LNCaP clone FGC (cell line): ENCODE measurements at places on chromosomes 4 and X.

DNA sequence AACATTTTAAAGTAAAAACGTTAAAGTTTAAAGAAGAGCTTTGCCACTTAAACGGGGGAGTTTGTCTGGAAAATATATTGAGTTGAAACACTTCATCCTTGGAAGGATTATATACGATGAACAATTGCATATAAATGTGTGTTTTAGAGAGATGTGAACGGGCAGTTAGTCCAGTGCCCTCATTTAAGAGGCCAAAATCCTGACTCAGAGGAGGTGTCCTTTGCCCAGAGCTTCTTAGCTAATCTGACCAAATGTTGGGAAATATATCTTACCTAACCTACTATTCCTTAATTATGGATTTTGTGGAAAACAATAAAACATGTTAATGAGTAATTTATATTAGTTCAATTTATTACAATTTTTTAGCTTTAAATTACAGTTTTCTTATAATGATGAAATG, 327.2 kb upstream of the DIPK2B start:
- no peak for DNase-seq

DNA sequence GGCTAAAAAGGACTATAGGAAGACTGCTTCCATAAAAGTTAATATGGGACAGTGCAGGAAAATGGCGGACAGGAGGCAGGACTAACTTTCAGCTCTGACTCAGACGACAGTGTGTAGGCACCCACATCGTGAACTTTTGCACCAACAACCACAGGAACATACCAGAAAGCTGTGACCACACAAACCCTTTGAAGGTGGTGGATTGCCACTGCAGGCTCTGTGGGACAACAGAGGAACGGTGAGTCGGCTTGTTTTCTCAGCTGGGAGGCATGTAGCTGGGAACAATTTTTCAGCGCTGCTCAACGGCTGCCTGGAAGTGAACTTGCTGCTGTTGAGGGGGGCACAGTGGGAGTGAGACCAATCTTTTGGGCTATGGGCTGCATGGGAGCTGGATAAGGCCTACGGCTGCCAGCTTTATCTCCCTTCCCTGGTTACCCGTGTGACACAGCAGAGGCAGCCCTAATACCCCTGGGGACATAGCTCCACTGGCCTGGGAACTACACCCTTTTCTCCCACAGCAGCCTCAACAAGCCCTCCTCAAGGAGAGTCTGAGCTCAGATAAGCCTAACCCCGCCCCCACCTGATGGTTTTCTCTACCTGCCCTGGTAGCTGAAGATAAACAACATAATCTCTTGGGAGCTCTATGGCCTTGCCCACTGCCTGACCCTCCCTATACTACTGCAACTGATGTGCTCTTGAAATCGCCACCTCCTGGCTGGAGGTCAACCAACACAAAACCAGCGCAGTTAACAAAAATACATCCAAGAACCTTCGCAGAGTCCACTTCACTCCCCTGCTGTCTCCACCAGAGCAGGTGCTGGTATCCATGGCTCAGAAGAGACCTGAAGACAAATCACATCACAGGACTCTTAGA, 1537.0 kb downstream of the C4orf33 start:
- no peak for DNase-seq

DNA sequence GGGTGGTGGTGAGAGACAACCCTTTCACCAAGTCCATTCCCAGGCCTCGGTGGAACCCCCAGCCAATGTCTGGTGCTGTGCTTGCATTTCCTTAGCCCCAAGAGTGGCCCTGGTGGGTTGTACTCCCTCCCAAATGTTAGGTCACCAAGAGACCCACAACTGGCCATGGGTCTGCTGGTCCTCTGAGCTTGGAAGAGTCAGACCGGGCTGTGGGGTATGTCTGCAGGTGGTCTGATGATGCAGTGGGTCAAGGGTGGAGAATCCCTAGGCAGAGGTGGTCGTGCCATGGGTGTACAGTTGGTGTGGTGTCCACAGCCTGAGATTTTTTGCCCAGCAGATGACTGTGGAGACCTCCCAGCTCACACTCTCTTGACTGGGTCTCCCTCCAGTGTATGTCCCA, 535.7 kb upstream of the CNKSR2 start:
- DNase-seq: no peak

- no peak for DNase-seq
Measured at GRCh38 chr4:24507439-24507838, 76.9 kb downstream of the DHX15 start.

DNA sequence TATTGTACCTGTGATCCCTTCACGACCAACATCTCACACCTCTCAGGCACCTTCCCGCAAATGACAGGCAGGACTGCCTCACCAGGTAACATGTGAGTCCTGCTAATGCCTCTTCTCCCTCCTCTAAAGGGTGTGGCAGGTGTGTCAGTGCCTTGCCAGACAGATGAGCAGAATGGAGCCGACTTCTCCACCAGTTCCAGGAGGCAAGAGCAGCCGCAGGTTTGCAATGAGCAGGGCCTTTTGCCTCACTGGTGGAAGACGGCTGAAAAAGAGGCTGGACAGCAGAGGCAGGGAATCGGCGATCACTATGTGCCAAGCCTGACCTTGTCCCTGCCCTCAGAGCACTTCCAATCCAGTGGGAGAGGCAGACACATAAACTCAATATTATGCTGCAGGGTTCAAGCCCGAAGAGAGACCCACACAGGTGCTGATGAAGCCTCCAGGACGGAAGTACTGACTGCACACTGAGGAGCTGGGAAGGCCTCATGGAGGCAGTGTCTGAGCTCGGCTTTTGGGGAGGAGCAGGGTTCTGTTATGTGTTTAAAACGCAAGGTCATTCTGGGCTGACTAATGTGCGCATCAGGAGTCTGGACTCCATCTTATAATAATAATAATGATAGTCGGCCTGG, 57.9 kb downstream of the C4orf50 start:
- DNase-seq: no peak

DNA sequence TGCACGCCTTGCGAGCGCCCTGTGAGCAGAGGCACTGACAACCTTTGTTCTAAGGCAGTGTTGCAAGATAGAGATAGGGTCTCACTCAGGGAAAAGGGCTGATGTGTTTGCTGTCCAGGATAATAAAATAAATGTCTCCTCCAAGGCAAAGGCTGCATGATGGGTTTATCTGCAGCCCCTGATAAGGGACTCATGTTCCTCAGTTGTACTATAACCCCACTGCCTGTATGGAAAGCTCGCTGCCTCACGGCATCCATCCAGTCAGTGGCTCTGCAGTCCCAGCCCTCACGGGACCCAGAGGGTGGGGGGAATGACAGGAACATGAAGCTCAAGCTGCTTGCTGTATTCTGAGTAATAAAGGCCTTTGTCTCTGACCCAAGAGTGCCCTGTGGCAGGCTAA, 22.6 kb downstream of the BCLAF3 start:
- DNase-seq: no peak

DNA sequence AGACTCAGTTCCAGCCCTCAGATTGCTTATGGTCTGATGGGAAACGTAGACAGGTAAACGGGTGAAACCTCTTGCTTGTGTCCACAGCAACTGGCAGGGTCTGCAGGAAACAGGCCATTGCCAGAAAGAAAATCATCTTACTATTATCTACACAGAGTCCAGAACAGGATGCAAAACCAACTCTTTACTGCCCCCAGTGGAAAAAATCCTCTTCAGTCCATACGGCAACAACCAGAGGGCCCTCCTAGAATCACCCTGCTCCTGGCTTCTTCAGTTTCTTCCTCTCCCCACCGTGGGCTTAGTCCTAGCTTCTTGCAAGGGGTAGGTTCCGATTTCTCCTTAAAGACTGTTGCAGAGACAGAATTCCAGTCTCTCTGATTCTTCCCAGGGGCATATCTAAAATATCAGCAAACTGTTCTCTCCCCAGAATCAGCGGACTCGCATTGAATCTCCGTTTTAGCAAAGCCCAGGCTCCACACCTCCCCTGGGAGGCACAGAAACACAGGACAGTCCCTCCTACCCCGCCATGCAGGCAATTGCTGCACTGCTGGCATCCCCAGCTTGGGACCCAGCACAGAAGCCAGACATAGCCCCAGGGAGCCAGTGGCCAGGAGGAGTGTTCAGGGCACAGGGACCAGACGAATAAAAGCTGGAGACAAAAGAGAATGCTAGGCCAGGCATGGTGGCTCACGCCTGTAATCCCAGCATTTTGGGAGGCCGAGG, 41.0 kb upstream of the SH3RF1 start:
- no peak for DNase-seq

DNA sequence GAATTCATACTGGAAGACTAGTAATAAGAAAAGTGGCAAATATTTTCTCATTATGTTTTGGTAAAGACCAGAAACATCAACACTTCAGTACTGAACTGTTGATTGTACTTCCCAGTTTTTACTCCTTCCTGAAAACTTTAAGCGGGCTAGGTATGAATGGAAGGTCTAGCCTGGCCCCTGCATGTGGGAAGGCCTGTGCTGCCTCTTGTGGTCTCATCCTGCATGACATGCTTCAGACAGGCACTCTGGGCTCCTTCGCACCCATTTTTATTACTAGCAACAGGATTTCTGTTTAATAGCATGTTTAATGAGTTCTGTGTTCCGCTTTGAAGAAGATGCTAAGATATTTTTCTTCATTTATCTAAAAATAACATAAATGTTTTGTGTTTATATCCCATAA, 279.1 kb downstream of the ANK2 start:
- no peak for DNase-seq

DNA sequence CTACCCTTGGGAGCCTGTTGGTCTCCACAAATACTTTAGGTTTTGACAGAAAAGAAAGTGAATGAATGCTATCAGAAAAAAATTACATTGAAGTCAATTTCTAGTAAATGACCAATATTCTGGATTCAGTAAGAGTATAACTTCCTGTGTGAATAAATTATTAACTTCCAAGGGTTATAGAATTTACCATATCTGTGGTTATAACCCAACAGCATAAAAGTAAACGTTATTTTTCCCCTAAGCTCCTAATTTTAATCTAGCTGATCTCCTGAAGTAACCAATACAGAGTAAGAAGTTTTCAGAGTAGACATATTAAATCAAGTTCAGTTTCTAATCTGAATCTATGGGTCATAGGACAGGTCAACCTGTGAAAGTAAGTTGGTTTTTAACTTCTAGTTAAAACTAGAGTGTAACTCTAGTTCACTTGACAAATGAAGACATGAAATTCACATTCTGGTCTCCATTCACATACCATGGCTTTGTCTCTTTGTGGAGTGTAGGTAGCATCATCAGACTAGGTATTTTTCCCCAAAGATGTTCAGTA, 22.8 kb downstream of the DTHD1 start:
- no peak for DNase-seq

DNA sequence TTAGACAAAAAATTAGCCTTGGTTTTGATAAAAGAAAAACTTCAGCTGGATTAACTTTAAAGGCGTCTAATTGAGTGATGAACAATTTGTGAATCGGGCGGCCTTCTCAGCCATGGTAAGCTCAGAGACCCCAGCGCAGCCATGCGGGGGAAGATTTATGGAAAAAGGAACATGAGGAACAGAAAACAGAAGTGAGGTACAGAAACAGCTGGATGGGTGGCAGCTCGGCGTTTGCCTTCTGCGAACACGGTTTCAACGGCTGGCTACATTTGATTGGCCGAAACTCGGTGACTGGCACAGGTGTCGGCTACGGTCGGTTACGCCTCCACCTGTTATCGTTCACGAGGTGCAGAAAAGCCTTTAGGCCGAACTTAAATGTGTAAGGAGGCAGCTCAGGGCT, 401.4 kb upstream of the FAT1 start:
- no peak for DNase-seq

DNA sequence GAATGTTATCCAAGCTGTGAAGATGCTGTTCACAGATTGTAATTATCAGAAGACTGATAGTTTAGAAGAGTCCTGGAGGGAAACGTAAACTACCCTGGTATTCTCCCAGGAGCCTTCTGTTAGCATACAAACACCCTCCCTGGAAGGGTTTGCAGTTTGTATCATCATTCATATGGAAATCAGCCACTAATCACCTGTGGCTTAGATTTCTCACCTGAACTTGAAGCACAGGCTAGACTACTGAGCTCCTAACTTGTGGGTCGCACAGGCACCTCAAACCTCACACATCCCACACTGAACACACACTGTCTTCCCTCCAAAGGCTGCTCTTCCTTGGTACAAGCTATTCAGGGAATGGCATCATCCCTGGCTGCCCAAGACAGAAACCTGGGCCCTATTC, 30.7 kb downstream of the SHISA3 start:
- DNase-seq: no peak
